ENCODE measurements at places on chromosomes 5 and 9.

DNA sequence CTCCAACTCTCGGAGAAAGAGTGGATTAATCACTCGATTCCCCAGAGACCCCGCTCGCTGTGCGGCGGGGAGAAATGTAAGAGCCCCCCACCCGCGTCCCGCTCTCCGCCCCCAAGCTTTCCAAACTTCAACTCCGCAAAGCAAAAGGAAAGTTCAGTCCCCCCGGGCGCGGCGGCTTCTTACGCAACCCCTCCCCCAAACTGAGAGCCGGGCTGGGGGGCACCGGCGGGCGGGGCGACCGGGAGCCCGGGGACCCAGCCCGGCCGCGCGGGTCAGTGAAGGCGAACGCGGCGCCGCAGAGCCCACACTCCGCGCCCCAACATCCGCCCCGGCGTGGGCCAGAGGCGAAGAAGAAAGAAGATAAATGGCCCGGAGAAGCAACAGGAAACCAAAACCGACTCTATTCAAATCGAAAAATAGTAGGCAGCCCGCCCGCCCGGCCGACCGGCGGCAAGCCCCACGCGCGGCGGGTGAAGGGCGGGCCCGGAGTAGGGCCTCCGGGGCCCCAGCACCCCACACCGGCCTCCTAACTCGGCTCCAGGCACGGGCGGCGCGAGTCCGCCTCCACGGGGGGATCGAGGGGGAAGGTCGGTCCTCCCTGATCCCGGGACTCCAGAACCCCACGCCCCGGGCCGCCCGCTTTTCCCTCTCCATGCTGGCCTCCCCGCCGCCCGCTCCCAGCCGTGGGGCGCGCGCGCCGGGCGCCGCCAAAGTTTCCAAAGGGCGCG lies 720 bp downstream of the NOTCH1 start:
- peak; percentile 32 for DNase-seq
- peaks cover 54% of the 10 kb centered on the region for H3K4me1 ChIP-seq
- no peaks in the 10 kb centered on the region for H3K36me3 ChIP-seq
- no peak overlapping the region for H3K27ac ChIP-seq
- H3K27me3 ChIP-seq, result no peaks in the 10 kb centered on the region
- H3K4me3 ChIP-seq, result peak overlapping the region; percentile 81

- no peaks in the 10 kb centered on the region for H3K36me3 ChIP-seq
- DNase-seq, result no peak
Measured at GRCh38 chr5:142069606-142070399, 38.8 kb upstream of the NDFIP1 start.

DNA sequence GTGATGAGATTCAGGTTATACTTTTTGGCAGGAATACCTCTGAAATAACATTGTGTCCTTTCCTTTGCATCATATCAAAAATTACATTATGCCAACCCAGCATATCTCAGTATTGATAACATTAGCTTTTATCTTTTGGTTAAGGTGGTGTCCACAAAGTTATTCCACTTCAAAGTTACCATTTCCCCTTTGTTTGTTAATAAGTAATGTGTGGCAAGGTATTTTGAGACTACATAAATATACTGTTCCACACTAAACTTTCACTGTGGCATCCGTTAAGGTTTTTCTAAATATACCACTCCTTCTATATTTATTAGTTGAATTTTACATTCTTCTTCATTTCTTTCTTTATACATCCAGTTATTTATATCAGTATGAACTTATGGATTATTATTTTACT lies 14.1 kb upstream of the ARHGEF37 start:
- no peak overlapping the region for H3K4me3 ChIP-seq
- H3K27ac ChIP-seq, result no peak overlapping the region
- no peaks in the 10 kb centered on the region for H3K36me3 ChIP-seq

DNA sequence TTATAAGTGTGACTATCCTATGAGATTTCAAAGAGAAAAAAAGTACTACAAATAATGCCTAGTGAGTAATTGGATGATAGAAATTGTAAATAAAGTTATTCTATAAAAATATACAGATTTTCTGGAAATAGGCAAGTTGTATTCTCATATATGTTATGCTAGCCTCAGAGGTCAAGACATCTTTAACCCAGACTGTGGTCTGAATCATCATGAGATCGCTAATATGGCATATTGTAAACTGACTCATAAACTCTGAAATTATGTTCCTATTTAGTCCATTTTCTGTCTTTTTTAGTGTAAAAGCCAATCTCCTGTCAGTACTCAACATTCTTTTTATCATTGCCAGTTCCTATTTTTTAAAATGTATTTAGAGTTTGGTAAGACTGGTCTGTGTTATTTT lies 14.2 kb downstream of the LOX start:
- no peaks in the 10 kb centered on the region for H3K4me1 ChIP-seq
- H3K36me3 ChIP-seq, result peaks cover 42% of the 10 kb centered on the region
- no peak overlapping the region for H3K4me3 ChIP-seq
- DNase-seq, result peak; percentile 27
- no peaks in the 10 kb centered on the region for H3K27me3 ChIP-seq
- H3K27ac ChIP-seq, result no peak overlapping the region

DNA sequence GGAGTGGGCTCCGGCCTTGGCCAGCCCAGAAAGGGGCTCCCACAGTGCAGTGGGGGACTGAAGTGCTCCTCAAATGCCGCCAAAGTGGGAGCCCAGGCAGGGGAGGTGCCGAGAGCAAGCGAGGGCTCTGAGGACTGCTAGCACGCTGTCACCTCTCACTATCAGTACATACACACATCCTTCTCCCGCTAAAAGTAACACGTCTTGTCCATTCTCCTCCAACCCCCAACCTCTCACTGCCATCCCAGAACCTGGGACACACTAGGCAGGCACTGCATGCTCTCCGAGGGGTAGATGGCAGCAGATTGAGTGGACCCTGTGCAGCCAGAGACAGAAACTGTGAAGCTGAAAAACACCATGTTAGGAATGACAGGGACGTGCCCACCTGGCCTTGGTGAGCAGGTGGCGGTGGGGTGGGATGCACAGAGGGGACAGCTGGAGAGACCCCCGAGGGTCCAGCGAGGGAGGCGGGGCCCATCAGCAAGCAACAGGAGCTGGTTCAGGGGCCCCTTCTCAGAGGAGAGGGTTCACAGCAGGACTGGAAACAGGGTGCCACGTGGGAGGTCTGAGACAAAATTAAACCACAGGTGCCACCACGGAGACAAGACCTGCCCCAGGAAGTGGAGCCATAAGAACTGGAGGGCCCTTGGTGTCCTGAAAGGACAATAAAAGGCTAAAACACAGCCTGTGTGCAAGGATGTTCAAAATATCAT lies 16.9 kb downstream of the SEMA4D start:
- DNase-seq, result no peak
- H3K27ac ChIP-seq, result no peak overlapping the region
- no peak overlapping the region for H3K4me3 ChIP-seq
- H3K4me1 ChIP-seq, result peaks cover 40% of the 10 kb centered on the region

GRCh38 chr9:4105183-4105582 lies 194.7 kb downstream of the GLIS3 start:
- H3K4me3 ChIP-seq, result no peak overlapping the region
- DNase-seq, result no peak
- no peaks in the 10 kb centered on the region for H3K27me3 ChIP-seq
- H3K4me1 ChIP-seq, result peaks cover 3% of the 10 kb centered on the region

DNA sequence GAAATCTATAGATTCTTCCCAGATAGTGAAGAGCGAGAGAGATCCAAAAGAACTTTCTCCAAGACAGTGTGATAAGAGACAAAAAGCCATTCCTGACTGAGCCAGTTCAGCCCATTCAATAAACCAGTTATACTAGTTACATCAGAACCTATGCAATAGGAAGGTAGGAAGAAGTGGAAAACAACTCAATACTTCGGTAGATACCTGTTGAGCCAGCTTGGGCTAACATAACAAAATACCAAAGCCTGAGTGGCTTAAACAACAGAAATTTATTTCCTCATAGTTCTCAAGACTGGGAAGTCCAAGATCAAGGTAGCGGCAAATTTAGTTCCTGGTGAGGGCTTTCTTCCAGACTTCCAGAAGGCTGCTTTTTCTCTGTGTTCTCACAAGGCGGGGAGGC lies 214.5 kb upstream of the GRAMD2B start:
- H3K4me3 ChIP-seq, result no peak overlapping the region
- no peaks in the 10 kb centered on the region for H3K4me1 ChIP-seq
- no peak overlapping the region for H3K27ac ChIP-seq
- H3K27me3 ChIP-seq, result no peaks in the 10 kb centered on the region
- no peak for DNase-seq

- peaks cover 6% of the 10 kb centered on the region for H3K36me3 ChIP-seq
- no peak overlapping the region for H3K27ac ChIP-seq
- no peaks in the 10 kb centered on the region for H3K27me3 ChIP-seq
- H3K4me1 ChIP-seq, result peaks cover 3% of the 10 kb centered on the region
Measured at GRCh38 chr5:154971501-154971900, 30.6 kb downstream of the MRPL22 start.

- H3K4me3 ChIP-seq, result no peak overlapping the region
- no peak overlapping the region for H3K27ac ChIP-seq
- no peaks in the 10 kb centered on the region for H3K4me1 ChIP-seq
- no peaks in the 10 kb centered on the region for H3K27me3 ChIP-seq
Measured at GRCh38 chr5:83740741-83741140, 20.1 kb upstream of the HAPLN1 start.

- H3K4me1 ChIP-seq, result no peaks in the 10 kb centered on the region
- DNase-seq, result no peak
- no peak overlapping the region for H3K27ac ChIP-seq
- no peaks in the 10 kb centered on the region for H3K36me3 ChIP-seq
Measured at GRCh38 chr5:174693697-174694385, 30.5 kb upstream of the MSX2 start.

- peaks cover 3% of the 10 kb centered on the region for H3K4me1 ChIP-seq
- DNase-seq, result no peak
- no peaks in the 10 kb centered on the region for H3K27me3 ChIP-seq
- H3K36me3 ChIP-seq, result no peaks in the 10 kb centered on the region
Measured at GRCh38 chr9:117777823-117778222, 73.6 kb downstream of the TLR4 start.

GRCh38 chr5:121533814-121534213 lies 317.9 kb upstream of the FTMT start:
- no peaks in the 10 kb centered on the region for H3K27me3 ChIP-seq
- H3K4me3 ChIP-seq, result no peak overlapping the region
- no peak for DNase-seq
- H3K36me3 ChIP-seq, result no peaks in the 10 kb centered on the region
- no peak overlapping the region for H3K27ac ChIP-seq

GRCh38 chr5:74919487-74919886 lies 53.3 kb upstream of the FAM169A start:
- DNase-seq, result peak; percentile 70
- H3K36me3 ChIP-seq, result no peaks in the 10 kb centered on the region
- no peaks in the 10 kb centered on the region for H3K27me3 ChIP-seq
- H3K4me1 ChIP-seq, result no peaks in the 10 kb centered on the region
- no peak overlapping the region for H3K27ac ChIP-seq

DNA sequence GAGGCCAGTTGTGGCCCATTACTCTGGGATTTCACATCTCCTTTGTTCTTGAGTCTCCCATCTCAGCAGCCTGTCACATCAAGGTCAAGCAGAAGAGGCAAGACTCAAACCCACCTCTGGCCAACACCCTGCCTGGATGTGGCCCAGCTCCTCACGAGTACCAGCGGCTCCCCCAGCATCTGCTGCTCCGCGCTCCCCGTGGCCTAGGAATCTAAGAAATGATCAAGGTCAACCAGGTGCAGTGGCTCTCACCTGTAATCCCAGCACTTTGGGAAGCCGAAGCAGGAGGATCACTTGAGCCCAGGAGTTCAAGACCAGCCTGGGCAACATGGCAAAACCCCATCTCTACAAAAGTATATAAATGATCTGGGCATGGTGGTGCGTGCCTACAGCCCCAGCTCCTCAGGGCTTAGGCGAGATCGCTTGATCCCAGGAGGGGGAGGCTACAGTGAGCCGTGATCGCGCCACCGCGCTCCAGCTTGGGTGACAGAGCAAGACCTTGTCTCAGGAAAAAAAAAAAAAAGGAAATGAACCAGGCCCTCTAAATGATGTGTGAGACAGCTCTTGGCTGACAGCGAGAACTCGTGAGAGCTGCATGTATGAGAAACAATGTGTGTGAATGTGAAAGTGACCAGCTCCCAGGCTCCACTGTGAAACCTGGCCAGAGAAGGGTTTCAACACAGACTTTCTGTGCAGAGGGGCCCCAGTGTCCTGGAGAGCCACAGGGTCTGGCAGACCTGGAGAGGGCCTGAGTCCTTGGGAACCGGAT lies 61.6 kb upstream of the ANGPTL2 start:
- H3K4me1 ChIP-seq, result peaks cover 20% of the 10 kb centered on the region
- DNase-seq, result peak; percentile 85
- no peak overlapping the region for H3K27ac ChIP-seq
- no peaks in the 10 kb centered on the region for H3K36me3 ChIP-seq
- H3K4me3 ChIP-seq, result no peak overlapping the region
- H3K27me3 ChIP-seq, result no peaks in the 10 kb centered on the region

- H3K4me3 ChIP-seq, result no peak overlapping the region
- no peak overlapping the region for H3K27ac ChIP-seq
- peaks cover 17% of the 10 kb centered on the region for H3K36me3 ChIP-seq
- peaks cover 11% of the 10 kb centered on the region for H3K4me1 ChIP-seq
- peak; percentile 14 for DNase-seq
- H3K27me3 ChIP-seq, result no peaks in the 10 kb centered on the region
Measured at GRCh38 chr5:177601577-177602457, 1.9 kb downstream of the B4GALT7 start.

DNA sequence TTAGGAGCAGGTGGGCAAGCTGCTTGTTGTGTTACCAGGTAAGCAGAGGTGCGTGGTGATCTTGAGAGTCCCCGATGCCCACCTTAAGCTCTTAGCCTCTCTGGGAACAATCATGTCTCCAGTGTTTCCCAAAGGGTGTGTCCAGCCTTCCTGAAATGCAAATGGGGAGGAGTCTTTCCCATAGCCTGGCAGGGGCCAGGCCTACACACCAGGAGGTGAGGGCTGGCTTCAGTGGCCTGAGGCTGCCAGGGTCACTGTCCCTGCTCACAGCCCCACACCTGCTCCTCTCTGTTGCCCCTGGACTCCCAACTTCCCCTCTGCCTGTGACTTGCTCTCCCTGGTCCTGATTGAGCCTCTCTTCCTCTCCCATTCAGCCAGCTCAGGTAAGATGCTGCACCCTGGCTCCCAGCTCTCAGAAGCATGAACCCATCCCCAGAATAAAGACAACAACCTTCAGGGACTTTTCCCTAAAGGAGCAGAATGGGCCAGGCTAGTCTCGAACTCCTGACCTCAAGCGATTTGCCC lies 65.7 kb upstream of the PHYKPL start:
- no peaks in the 10 kb centered on the region for H3K4me1 ChIP-seq
- peaks cover 23% of the 10 kb centered on the region for H3K27me3 ChIP-seq
- DNase-seq, result no peak
- H3K36me3 ChIP-seq, result no peaks in the 10 kb centered on the region
- no peak overlapping the region for H3K4me3 ChIP-seq

DNA sequence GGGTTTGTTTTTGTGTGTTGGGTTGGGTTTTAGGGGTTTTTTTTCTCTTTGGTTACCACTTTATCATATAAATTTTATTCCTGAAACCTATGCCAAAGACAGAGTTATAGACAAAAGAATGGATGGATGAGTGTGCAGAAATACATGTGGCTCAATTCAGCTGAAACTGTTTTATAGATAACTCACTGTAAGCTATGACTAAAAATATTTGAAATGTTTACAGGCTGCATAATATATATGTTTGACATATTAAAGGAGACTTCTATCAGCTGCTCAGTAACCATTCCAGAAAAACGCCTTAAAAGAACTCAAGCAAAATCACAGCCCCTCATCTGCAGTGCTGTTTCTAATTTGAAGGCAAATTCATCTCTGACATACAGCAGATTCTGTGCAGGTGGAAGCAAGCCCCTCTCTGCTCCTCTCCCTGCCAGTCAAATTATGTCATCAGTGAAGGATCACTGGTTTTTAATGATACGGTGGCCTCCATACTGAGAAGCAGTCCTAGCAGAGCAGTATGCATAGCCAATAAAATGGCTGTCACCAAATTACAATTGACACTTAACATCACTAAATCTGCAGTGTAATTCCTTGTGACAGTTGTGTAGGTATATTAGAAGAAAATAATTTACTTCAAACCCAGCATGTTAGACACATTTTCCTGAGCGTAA lies 301.6 kb downstream of the NR2F1-AS1 start:
- H3K36me3 ChIP-seq, result no peaks in the 10 kb centered on the region
- peaks cover 2% of the 10 kb centered on the region for H3K4me1 ChIP-seq
- no peak overlapping the region for H3K4me3 ChIP-seq
- no peak overlapping the region for H3K27ac ChIP-seq
- H3K27me3 ChIP-seq, result no peaks in the 10 kb centered on the region
